ENCODE measurements at places on chromosomes 5 and 9. TPM values are rescaled to one million over a fixed set of nuclear protein-coding genes. Genes with fewer than 3 reads are reported as not detected.

- no peak overlapping the region for H3K4me3 ChIP-seq
- H3K4me1 ChIP-seq = peaks cover 5% of the 10 kb centered on the region
- H3K36me3 ChIP-seq = no peaks in the 10 kb centered on the region
- DNase-seq = no peak
- no peak overlapping the region for H3K27ac ChIP-seq
Observed at GRCh38 chr9:81313877-81314276, 375.5 kb downstream of the TLE1 start.

GTF2H2 gene
- 47.8 TPM for total RNA-seq

PCDHB2 gene
- 1.4 TPM for total RNA-seq

DNA sequence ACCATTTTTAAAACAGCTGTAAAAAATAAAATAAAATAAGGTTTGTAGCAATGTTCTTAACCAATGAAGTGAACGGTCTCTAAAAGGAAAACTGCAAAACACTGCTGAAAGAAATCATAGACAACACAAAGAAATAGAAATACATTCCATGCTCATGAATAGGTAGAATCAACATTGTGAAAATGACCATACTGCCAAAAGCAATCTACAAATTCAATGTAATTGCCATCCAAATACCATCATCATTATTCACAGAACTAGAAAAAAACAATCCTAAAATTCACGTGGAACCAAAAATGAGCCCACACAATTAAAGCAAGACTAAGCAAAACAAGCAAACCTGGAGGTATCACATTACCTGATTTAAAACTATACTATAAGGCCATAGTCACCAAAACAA is 67.6 kb upstream of the RGMB start:
- H3K4me1 ChIP-seq = peaks cover 8% of the 10 kb centered on the region
- no peak for DNase-seq
- H3K27ac ChIP-seq = no peak overlapping the region
- H3K27me3 ChIP-seq = no peaks in the 10 kb centered on the region
- no peak overlapping the region for H3K4me3 ChIP-seq

GRCh38 chr9:18893491-18893890 is 139.5 kb downstream of the SAXO1 start:
- peaks cover 27% of the 10 kb centered on the region for H3K4me1 ChIP-seq
- no peak overlapping the region for H3K27ac ChIP-seq
- DNase-seq = no peak
- H3K36me3 ChIP-seq = peaks cover 83% of the 10 kb centered on the region
- no peak overlapping the region for H3K4me3 ChIP-seq

DNA sequence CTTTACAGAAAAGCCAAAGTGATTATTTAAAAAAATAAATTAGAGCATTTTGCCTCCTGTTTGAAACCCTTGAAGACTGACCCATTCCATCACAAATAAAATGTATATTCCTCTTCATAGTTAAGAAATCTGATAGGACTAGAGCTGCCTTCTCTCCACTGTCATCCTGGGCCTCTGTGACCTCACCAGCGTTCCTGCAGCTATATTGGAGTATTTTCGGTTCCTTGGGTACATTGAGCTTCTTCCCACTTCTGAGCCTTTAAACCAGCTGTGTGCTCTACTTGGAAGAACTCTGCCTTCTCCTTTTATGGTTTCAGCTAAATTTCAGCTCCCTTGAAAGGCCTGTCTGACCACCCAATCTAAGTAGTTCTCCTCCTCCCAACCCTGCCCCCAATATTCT is 99.1 kb upstream of the ABCA1 start:
- peaks cover 10% of the 10 kb centered on the region for H3K4me1 ChIP-seq
- no peak for DNase-seq
- H3K27ac ChIP-seq = peak overlapping the region; percentile 15

DNA sequence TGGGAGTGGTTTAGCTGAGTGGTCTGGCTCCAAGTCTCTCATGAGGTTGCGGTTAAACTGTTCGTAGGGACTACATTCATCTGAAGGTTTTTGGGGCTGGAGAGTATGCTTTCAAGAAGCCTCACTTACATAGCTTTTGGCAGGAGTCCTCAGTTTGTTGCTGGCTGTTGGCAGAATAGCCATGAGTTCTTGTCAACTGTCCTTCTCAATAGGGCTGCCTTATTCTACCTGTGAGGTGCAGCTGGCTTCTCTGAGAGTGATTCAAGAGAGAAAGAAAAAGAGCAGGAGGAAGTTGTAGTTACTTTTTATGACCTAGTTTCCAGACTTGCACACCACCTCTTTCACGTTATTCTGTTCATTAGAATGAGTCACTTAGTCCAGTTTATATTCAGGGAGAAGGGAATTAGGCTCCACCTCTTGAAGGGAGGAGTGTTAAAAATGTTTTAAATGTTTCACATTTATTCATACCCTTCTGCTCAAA is 33.2 kb downstream of the YTHDC2 start:
- H3K36me3 ChIP-seq = peaks cover 20% of the 10 kb centered on the region
- DNase-seq = no peak
- H3K4me3 ChIP-seq = peak overlapping the region; percentile 37
- H3K27ac ChIP-seq = peak overlapping the region; percentile 79
- no peaks in the 10 kb centered on the region for H3K27me3 ChIP-seq
